ENCODE measurements at places on chromosomes 2 and 18. TPM values are rescaled to one million over a fixed set of nuclear protein-coding genes. Genes with fewer than 3 reads are reported as not detected.

C1QL2 gene
- total RNA-seq = 0.31 TPM

POLR1B gene
- total RNA-seq = 21.7 TPM

ALPI gene
- not detected for total RNA-seq

CERKL gene
- 0.31 TPM for total RNA-seq

All from A549 treated with AZD2906 at 1 μM for 4 hours (cell line).